ENCODE measurements at places on chromosomes 6 and 20.

GRCh38 chr6:166580076-166581050 lies 6.1 kb downstream of the RAMACL start:
- no peak for DNase-seq

GRCh38 chr6:101711518-101711917 lies 318.0 kb downstream of the GRIK2 start:
- no peak for DNase-seq

DNA sequence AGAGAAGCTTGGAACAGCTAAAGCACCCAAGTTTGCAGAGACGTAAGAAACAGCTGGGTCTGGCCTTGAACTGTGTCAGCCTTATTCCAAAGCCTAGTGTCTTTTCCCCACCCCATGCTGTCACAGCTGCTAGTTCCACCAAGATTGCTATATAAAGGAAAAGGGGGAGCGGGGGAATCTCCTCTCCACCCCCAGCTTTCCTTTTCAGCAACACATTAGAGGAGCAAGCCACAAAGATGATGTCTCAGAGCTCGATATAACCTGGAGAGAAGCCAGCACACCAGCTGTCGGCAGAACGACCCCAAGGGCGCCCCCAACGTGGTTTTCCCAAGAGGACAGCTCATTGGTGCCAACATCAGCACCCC lies 36.5 kb downstream of the ATP9A start:
- peak; percentile 7 for DNase-seq

DNA sequence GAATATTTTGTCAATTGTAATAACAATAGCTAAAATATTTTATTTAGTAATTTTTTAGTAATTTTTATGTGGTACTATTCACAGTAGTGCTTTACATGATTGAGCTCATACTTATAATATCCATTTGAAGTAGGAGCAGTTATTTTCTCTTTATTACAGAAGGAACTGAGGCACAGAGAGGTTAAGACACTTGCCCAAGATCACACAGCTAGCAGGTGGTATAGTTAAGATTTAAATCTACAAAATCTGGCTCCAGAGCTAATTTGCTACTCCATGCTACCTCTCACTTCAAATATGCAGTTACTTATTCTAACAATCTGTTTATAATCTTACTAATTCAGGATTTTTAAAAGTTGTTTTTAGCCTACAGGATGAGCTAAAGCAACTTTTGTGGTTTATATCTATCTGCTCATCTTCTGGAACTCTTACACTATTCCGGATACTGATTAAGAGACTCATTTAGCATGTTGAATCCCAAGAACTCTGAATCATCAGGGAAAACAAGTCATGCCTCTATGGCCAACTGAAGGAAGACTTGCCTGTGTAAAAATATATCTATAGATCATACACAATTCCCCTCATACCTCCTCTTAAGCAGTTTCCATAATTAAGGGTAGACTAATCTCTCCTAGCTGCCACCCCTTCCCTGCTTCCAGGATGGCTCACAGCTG lies 324.2 kb downstream of the UBE3D start:
- no peak for DNase-seq

DNA sequence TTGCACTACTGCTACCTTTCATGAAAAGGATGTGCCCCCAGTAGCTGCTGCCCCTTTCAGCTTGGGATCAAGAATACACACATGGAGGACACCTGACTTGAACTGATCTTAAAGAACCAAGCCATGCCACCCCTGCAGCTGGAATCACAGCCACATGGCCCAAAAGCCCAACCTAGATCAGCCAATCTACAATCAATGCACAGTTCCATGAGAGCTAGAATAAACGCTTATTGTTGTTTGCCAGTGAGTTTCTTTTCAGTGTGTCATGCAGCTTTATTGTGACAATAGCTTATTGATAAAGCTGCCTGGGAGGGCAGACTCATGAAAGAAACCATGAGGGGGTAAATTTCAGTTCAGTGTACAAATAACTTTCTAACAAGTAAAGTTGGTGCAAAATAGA lies 397.7 kb downstream of the PTPRT start:
- peak; percentile 21 for DNase-seq

DNA sequence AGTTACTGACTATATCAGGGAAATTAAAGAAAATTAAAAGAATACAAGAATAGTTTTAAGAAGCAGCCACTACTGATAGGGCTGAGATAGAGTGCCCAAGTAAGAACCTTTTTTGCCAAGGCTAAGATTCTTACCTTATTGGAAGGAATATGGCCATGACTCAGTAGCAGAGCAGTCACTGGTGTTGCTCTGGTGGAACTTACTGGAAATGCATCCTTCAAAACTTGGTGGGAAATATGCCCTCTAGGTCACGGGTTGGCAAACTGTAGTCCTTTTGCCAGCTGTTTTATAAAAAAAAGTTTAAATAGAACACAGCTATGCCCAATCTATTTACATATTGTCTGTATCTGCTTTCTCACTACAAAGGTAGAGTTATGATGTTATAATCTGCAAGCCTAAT lies 6.0 kb downstream of the HSF2 start:
- DNase-seq = no peak

- no peak for DNase-seq
Measured at GRCh38 chr6:91079969-91080368, 493.1 kb upstream of the MAP3K7 start.

- no peak for DNase-seq
Measured at GRCh38 chr6:14655201-14656061, 537.9 kb downstream of the CD83 start.

- DNase-seq = no peak
Measured at GRCh38 chr20:21571841-21572690, 58.2 kb upstream of the NKX2-2 start.

DNA sequence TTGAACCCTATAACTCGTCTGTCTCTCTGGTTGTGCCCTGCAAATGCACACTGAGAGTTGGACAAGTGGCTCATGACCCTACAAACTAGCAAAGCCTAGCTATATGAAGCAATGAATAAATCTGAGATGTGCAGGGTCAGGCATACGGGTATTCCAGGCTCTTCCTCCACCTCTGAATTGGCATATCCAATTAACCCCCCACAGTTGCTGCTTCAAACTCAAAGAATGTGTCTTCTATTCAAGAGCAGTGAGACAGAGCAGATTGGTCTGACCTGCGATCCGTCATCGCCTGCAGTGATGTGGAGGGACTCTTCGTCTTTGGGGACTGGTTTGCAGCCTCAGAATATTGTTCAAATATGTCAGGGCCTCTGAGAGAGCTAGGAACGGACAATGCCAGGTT lies 59.8 kb downstream of the LAMP5 start:
- no peak for DNase-seq

DNA sequence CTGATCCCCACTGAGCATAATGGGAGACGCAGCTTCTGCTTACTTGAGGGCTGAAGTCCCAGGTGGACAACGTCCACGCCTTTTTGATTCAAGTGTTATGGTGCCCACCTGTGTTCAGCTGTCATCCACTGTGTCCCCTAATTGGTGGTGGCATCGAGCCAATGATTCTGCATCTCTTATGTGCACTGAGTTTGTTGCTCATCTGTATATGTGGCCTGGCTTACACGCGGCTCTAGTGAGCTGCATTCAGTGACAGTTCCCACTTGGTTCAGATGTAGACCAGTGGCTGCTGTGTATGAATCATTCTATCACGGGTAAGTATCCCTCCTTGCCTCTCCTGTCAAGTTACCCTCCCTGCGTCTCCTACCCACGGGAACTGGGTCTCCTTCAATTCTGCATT lies 131.2 kb upstream of the CLDN20 start:
- DNase-seq = no peak

DNA sequence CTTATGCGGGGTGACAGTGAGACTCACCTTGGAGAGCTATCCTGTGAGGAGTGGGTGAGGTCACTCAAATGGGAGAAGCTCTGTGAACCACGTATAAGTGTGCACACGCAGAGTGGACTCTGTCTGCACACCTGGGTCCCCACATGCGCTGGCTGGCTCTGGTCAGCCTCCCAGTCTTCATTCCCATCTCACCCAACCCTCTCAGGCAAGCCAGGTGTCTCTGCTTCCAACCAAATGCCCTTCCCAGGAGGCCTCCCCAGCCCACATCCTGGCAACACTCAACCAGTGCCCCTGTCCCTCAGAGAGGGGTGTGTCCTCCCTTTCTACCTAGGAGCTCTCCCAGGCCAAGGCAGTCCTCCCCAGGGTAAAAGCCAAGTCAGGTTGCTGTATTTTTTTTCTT lies 8.0 kb upstream of the PI16 start:
- no peak for DNase-seq

- no peak for DNase-seq
Measured at GRCh38 chr6:40597301-40597700, 10.1 kb upstream of the LRFN2 start.

GRCh38 chr6:135025775-135026174 lies 28.8 kb downstream of the HBS1L start:
- no peak for DNase-seq

- no peak for DNase-seq
Measured at GRCh38 chr6:103002282-103002681, 1608.8 kb downstream of the GRIK2 start.

- no peak for DNase-seq
Measured at GRCh38 chr6:123168466-123168865, 172.4 kb downstream of the CLVS2 start.

DNA sequence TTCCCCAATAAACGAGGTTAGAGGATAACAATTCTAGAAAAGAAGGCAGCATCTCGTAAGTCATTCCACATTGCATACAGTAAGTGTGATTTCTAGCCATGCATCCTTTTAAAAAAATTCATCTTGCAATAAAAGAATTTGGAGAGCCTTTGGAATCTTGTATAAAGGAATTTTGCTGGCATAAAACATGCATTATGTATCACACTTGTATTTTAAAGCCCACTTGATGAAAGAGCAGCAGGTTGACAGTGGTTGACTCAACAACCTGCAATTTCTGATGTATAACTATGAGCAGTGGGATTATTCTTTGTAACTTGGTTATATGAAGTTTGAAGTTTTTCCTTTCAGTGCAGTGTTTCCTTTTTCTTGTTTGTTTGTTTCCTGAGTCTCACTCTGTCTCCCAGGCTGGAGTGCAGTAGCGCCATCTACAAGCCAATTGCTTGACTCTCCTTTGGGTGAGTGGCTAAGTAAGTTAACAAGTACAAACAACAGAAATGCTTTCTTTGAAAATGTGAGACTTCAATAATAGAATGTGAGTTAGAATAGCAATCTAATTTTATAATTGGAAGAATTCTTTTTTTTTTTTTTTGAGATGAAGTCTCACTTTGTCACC lies 39.9 kb downstream of the JARID2 start:
- DNase-seq = no peak

GRCh38 chr20:40535816-40536215 lies 153.2 kb downstream of the MAFB start:
- DNase-seq = no peak

- no peak for DNase-seq
Measured at GRCh38 chr6:130020073-130020906, 1.9 kb downstream of the L3MBTL3 start.

GRCh38 chr20:54276577-54277169 lies 68.8 kb downstream of the PFDN4 start:
- DNase-seq = no peak

GRCh38 chr6:18507561-18507960 lies 120.4 kb downstream of the RNF144B start:
- DNase-seq = no peak

GRCh38 chr20:31811796-31812728 lies 7.1 kb upstream of the MYLK2 start:
- no peak for DNase-seq

DNA sequence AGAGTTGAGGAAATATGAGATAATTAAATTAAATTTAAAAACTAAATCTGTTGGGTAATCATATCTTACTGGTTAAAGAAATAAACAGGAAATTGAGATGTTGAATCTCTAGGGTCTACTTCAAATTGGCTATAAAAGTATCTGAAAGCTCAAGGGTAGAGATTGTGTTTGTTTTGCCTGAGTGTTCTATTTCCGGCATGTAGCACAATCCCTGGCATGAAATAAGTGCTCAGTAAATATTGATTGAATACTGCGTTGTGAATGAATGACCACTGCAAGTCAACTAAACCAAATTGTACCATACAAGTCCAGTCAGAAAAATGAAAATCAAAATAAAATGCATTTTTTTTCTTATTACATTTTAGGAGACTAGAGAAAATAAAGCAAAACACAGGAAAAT lies 709.8 kb downstream of the EPM2A start:
- DNase-seq = no peak

GRCh38 chr6:135008941-135009290 lies 45.7 kb downstream of the HBS1L start:
- no peak for DNase-seq

- no peak for DNase-seq
Measured at GRCh38 chr6:149254253-149254652, 63.3 kb upstream of the TAB2 start.

DNA sequence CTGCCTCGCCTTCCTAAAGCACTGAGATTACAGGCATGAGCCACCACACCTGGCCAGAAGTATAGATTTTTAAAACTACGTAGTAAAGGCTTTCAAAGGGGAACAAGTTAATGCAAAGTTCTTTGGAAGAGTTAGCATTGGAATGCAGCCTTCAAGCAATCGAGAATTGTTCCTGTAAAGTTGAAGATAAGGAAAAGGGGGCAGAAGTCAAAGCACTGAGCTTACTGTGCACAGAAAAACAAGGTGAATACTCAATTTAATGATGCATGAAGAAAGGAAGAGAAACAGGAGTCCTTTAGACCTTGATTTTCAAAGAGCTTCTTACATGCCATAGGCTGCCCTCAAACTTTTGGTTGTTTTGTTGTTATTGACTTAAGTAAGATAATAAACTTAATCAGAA lies 29.1 kb upstream of the LGSN start:
- no peak for DNase-seq

- DNase-seq = no peak
Measured at GRCh38 chr6:165863801-165864200, 200.8 kb upstream of the PDE10A start.

GRCh38 chr20:44747166-44748004 lies 1.7 kb downstream of the KCNK15 start:
- DNase-seq = peak; percentile 26

GRCh38 chr20:415820-416322 lies 7.8 kb downstream of the RBCK1 start:
- no peak for DNase-seq

DNA sequence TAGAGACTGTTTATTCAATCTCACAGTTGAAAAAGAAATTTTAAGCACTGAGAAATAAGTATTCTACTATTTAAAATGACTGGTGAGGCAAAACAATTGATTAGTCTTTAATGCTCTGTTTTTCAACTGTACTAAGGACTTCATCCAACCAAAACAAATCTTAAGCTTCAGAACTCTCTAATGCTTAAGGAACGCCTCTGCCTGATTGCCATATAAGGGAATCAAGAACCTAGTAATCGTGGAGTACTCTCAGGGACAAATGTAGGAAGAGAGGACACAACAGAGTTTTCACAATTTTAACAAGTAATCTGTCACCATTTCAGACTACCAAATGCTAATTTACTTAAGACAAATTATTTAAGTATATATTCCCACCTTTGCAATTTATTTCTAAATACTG lies 16.1 kb downstream of the FBXO30 start:
- DNase-seq = no peak

GRCh38 chr6:1608222-1609040 lies 1.3 kb upstream of the FOXC1 start:
- no peak for DNase-seq

- DNase-seq = no peak
Measured at GRCh38 chr6:34157851-34158250, 12.0 kb upstream of the GRM4 start.

GRCh38 chr6:80165143-80165542 lies 58.7 kb downstream of the BCKDHB start:
- no peak for DNase-seq

GRCh38 chr6:16727996-16728395 lies 33.3 kb downstream of the ATXN1 start:
- no peak for DNase-seq

All from nucleus accumbens (tissue), 56 donors.